ENCODE measurements at places on chromosomes 7 and 10.

GRCh38 chr7:68730964-68731363 lies 867.3 kb upstream of the AUTS2 start:
- no peak for DNase-seq

DNA sequence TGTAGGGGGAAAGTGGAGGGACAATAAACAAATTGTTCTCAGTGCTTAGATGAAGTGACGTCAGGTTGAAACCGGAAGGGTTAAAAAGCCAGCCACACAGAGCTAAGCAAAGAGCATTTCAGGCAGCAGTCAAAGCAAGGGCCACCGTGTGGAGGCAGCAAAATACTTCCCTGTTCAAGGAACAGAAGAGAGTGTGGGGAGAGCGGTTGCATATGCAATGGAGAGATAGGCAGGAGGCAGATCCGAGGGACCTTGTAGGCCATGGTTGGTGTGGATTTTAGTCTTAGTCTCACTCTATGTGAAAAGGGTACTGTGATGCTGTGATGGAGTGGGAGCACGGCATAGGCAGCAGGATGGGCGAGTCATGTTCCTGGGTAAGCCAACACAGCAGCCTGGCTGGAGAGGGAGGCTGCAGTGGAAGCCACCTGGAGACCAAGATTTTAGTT lies 3.8 kb upstream of the STN1 start:
- DNase-seq = peak; percentile 68

- DNase-seq = no peak
Measured at GRCh38 chr7:29987811-29988317, 1.7 kb downstream of the SCRN1 start.

- no peak for DNase-seq
Measured at GRCh38 chr10:89399956-89400355, 7.5 kb downstream of the IFIT1 start.

- no peak for DNase-seq
Measured at GRCh38 chr7:17150018-17150417, 148.4 kb upstream of the AHR start.

DNA sequence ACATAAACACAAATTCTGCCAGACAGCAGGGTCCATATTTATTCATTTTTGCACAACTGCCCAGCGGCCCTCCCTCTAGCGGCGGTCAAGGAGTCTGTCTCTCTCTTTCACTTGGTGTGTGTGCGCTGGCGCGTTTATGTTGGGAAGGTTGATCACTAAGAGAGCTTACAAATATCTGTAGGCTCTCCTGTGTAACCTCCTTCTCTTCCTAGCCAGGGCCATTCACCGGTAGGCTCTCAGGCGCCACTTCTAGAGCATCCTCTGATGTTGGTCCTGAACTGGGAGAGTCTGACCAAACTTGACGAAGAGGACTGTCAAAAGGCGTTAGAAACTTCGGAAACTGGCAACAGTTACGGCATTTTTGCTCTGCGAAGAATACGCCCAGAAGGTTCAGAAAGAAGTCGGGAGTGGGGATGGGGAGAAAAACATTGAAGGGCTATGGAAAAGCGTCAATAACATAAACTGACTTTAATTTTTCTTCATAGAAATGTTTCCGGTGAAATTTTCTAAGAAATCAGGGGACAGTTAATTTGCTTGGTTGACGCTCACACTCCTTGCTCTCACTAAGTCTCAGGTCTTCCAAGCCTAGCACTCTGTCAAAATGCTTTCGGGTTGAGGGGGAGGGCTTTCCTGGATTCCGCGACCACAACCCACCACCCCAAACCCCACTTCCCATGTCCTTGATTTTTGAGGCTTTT lies 731.1 kb downstream of the ZWINT start:
- DNase-seq = peak; percentile 8

DNA sequence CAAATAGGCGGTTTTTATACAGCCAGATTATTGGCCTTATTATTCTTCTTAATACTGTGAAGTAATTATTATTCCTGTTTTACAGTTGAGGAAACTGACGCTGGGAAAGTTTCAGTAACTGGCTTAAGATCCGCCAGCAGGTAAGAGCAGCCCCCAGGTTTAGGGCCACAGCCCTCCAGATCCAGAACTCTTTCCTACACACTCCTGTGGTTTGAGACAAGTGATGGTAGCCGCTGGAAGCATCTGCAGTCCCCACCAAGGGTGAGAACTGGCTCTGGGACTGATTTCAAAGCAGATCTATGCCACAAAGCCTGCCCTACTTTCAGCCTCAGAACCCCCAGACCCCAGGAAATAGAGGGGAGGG lies 3.0 kb upstream of the UNC5B start:
- DNase-seq = no peak

DNA sequence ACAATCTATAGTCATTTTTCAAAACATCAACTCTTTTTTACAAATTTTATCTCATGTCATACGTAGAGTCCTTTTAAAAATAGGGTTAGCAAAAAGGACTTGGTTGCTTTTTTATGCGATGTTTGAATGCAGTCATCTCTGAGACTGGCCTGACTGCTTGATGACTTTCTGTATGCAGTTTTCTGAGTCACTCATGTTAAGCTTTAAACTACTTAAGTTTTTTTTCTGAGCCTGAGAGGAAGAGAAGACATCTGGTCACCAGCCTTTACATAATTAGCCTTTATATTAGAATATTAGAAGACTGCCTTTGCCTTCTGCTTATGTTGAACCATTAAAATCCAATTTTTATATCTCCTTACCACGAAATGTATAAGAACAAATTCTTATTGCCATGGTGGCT lies 834.4 kb upstream of the MBL2 start:
- no peak for DNase-seq

All from activated CD8-positive, alpha-beta T cell treated with anti-CD3 and anti-CD28 coated beads for 36 hours (primary cell).